ENCODE measurements at places on chromosomes 1 and 21. TPM values are rescaled to one million over a fixed set of nuclear protein-coding genes. Genes with fewer than 3 reads are reported as not detected.

Gene S100A16
- 328 TPM for total RNA-seq

Gene SARS1
- 187 TPM for total RNA-seq

Gene HPCA
- not detected for total RNA-seq

Gene GJB5
- not detected for total RNA-seq

Gene KRTAP13-2
- not detected for total RNA-seq

Gene FAM167B
- 1.7 TPM for total RNA-seq

Gene SYDE2
- total RNA-seq, result 2.4 TPM

Gene TTC39A
- 0.85 TPM for total RNA-seq

Gene GPR157
- total RNA-seq, result 3.4 TPM

Gene C1QC
- not detected for total RNA-seq

Gene ANXA9
- not detected for total RNA-seq

Gene MTARC2
- 12.7 TPM for total RNA-seq

Gene DNM3
- total RNA-seq, result 0.56 TPM

Gene CLIC6
- not detected for total RNA-seq

Gene TENT5C
- 0.09 TPM for total RNA-seq

Gene FCRL2
- not detected for total RNA-seq

Gene CFAP107
- not detected for total RNA-seq

Gene OR14K1
- total RNA-seq, result not detected

Gene VTCN1
- total RNA-seq, result not detected

Gene BCL2L15
- 0.09 TPM for total RNA-seq

Gene CASZ1
- total RNA-seq, result 1.5 TPM

Gene PRR9
- not detected for total RNA-seq

Gene GOLPH3L
- total RNA-seq, result 14.0 TPM

Gene NUCKS1
- 119 TPM for total RNA-seq

Gene RHEX
- total RNA-seq, result not detected

Gene VWA5B1
- not detected for total RNA-seq

Gene SPRR2B
- total RNA-seq, result not detected

Gene DMRTA2
- not detected for total RNA-seq

Gene PTGS2
- 3.4 TPM for total RNA-seq

Gene ITLN1
- 0.27 TPM for total RNA-seq

All from endothelial cell of coronary artery (primary cell).